ENCODE measurements at places on chromosomes 5 and 9. TPM values are rescaled to one million over a fixed set of nuclear protein-coding genes. Genes with fewer than 3 reads are reported as not detected.

Gene SHISAL2B
- total RNA-seq = not detected

Gene BTNL9
- total RNA-seq = not detected

DNA sequence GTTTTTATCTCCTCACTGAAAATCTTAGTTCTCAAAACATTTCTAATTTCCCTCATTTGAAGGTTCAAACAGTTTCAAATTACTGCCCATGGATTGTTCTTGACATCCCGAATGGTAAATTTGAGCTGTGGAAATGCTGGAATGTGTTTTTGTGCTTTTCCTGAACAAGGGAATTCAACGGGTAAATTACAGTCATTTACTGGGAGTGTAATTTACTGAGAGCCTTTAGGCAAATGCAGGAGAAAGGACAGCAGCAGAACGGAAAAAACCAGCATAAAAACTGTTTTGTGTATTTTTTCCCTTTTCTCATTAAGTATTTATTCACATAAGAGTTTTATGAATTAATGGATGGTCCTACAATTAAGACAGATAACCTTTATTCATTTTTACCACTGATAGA is 139.2 kb downstream of the PBX3 start:
- no peaks in the 10 kb centered on the region for H3K36me3 ChIP-seq
- no peak overlapping the region for H3K27ac ChIP-seq
- DNase-seq = no peak
- H3K4me3 ChIP-seq = no peak overlapping the region
- no peaks in the 10 kb centered on the region for H3K27me3 ChIP-seq

DNA sequence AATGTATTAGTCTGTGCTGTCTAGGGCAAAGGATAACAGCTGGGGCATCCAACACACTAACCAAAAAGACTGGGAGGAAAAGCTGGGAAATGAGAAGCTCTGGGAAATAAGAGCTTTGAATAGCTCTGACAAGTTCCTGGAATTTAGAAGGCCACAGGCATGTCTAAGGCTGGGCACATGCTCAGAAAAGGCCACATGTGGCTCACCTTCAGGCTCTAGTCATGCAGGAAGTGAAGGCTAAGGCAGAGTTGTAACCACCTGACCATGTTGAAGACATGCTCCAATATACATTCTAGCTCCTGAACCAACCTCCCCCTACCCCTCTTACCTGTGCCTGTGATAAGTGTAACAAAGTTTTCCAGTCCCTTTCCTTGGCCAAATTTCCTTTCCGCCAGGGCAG is 31.7 kb downstream of the CLTA start:
- no peak for DNase-seq
- H3K4me3 ChIP-seq = no peak overlapping the region
- peaks cover 7% of the 10 kb centered on the region for H3K4me1 ChIP-seq

Gene SV2C
- not detected for total RNA-seq

Gene PITX1
- total RNA-seq = 0.18 TPM

GRCh38 chr9:95242613-95243012 is 74.9 kb downstream of the FANCC start:
- H3K27me3 ChIP-seq = no peaks in the 10 kb centered on the region
- H3K36me3 ChIP-seq = peaks cover 14% of the 10 kb centered on the region
- H3K27ac ChIP-seq = no peak overlapping the region
- no peaks in the 10 kb centered on the region for H3K4me1 ChIP-seq

- no peaks in the 10 kb centered on the region for H3K27me3 ChIP-seq
- H3K36me3 ChIP-seq = peaks cover 2% of the 10 kb centered on the region
- H3K4me3 ChIP-seq = no peak overlapping the region
- DNase-seq = no peak
- no peak overlapping the region for H3K27ac ChIP-seq
Measured at GRCh38 chr5:42951293-42951840, 88.8 kb downstream of the ANXA2R start.

- no peak overlapping the region for H3K27ac ChIP-seq
- DNase-seq = no peak
- no peak overlapping the region for H3K4me3 ChIP-seq
- no peaks in the 10 kb centered on the region for H3K36me3 ChIP-seq
- peaks cover 32% of the 10 kb centered on the region for H3K27me3 ChIP-seq
- H3K4me1 ChIP-seq = peaks cover 6% of the 10 kb centered on the region
Measured at GRCh38 chr5:90550963-90551362, 7.6 kb upstream of the ADGRV1 start.

Gene PRRC1
- 106 TPM for total RNA-seq

DNA sequence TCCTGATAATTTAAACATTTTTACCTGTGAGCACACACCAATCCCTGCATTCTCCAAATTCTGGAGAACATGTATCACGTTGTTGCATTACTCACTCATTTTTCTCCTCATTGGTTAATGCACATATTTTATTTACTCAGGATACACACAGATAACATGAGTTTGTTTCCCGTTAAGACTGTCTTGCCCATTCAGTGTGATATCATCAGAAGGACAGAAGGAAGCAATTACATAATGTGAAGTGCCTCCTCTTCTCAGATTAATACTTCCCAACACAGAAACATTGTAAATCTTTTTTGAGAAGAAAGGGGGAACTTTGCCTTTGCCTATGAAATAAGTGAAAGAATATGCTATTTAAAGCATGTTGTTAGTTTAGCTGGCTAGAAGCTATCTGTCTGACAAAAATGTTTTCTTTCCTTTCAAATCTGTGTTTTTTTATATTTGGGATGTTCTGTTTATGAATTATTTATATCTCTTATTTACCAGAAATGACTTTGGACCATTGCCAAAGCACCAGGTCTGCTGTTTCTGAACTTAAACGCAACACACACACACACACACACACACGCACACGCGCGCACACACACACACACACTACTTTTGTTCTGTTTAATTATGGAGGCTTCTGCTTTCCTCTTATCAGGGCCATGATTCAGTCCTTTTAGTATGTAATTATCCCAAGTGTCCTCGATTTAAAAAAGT is 186.5 kb downstream of the CHSY3 start:
- peaks cover 3% of the 10 kb centered on the region for H3K36me3 ChIP-seq
- DNase-seq = no peak
- H3K27ac ChIP-seq = no peak overlapping the region

- no peaks in the 10 kb centered on the region for H3K36me3 ChIP-seq
- H3K27ac ChIP-seq = no peak overlapping the region
- H3K4me1 ChIP-seq = peaks cover 38% of the 10 kb centered on the region
- no peak overlapping the region for H3K4me3 ChIP-seq
- H3K27me3 ChIP-seq = no peaks in the 10 kb centered on the region
Measured at GRCh38 chr9:27125936-27126335, 16.9 kb downstream of the TEK start.

Gene TAF11L5
- not detected for total RNA-seq

DNA sequence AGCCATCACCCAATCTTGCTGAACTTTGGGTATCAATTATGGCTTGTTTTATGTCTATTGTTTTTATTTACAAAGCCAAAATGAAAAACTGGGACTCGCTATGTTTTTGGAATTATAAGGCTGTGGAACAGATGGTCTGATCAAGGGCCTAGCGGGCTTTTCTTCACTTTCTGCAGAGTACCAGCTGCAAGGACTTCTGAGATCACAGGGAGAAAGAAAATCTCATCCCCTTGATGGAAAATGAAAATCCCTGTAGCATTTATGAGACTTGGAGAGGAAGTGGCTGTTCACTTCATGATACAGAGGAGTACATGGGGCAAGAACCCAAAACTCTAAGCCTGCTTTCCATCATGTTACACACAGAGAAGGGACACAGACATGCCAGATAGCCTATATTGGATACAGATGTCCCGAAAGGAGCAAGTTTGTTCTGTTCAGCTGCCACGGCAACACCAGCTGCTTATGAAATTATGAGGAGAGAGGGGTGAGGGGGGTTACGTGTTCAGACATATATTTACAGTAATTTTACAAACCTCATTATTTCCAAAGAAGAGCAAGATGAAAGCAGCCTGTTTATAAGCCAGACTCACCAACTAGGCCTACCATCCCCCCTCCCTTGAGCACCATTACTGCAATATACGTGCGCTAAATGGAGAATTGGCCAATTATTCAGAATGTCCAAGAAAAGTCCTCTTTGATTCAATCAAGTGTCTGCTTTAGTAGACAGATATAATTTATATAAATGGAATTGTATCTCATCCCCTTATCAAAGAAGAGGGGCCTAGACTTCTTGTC is 220.0 kb downstream of the MARCHF11 start:
- no peaks in the 10 kb centered on the region for H3K4me1 ChIP-seq
- no peak for DNase-seq
- H3K4me3 ChIP-seq = no peak overlapping the region
- no peaks in the 10 kb centered on the region for H3K36me3 ChIP-seq

- peaks cover 4% of the 10 kb centered on the region for H3K4me1 ChIP-seq
- no peak overlapping the region for H3K27ac ChIP-seq
- peak; percentile 83 for DNase-seq
- peaks cover 1% of the 10 kb centered on the region for H3K36me3 ChIP-seq
Measured at GRCh38 chr9:127204771-127205470, 59.7 kb upstream of the GARNL3 start.
